ENCODE measurements at places on chromosomes 7 and 10. TPM values are rescaled to one million over a fixed set of nuclear protein-coding genes. Genes with fewer than 3 reads are reported as not detected.

Gene MYO3A
- not detected for total RNA-seq

DNA sequence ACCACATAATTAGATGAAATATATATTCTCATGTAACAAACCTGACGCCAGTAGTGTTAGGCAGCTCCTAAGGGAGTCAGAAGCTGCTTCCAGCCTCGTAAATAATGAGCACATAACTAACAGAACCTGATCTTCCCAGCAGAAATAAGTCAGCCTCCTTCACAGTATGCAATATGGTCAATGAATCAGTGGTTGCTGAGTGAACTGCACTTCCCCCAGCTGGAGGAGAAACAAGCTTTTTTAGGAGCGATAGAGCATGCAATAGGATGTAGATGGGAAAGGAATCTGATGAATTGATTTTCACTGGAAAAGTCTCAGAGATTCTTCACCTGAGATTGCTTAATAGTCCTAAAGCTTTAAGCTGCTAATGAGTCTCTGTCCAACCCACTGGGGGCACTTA lies 337.2 kb upstream of the LRGUK start:
- no peak overlapping the region for H3K27ac ChIP-seq
- no peaks in the 10 kb centered on the region for H3K27me3 ChIP-seq

GRCh38 chr10:68007356-68007755 lies 67.7 kb downstream of the HERC4 start:
- no peaks in the 10 kb centered on the region for H3K27me3 ChIP-seq
- no peak for DNase-seq
- no peaks in the 10 kb centered on the region for H3K4me1 ChIP-seq
- H3K4me3 ChIP-seq = no peak overlapping the region

GRCh38 chr10:93417921-93418320 lies 64.2 kb downstream of the MYOF start:
- peaks cover 24% of the 10 kb centered on the region for H3K4me1 ChIP-seq
- H3K4me3 ChIP-seq = no peak overlapping the region
- no peak overlapping the region for H3K27ac ChIP-seq
- peaks cover 9% of the 10 kb centered on the region for H3K36me3 ChIP-seq

DNA sequence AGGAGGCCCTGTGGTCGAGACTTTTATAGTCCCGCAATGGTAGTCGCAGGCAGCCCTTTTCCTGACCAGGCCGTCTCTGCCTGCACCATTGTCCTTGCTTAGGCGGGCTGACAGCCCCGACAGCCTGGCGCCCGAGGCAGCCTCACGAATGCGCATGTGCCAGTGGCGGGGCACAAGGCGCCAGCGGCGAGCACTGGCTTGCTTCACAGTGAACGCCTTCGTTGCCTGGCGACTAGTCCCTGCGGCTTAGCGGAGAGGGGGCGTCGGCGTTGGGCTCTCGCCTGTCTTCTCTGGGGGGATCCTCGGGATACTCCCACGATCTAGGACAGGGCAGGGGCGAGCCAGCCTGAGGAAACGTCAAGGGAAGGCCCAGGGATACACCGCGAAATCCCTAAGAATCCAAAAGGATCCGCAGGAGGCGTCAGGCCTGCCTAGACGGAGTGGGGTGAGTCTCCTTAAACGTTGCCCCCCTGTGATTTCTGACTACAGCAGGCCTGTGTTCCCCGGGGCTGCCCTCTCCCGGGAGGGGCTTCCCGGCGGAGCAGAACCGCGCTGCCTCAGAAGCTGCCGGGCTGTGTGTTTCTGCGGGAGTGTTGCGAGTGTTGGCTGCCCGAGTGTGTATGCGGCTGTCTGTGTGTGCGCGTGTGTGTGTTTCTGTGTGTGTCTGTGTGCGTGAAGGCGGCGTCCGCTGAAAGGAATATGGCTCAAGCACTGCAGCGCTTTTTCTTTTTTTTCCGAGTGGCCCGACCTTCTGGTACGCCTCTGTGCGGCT lies 20.5 kb upstream of the ZNF273 start:
- peak; percentile 36 for DNase-seq
- no peak overlapping the region for H3K27ac ChIP-seq

GRCh38 chr10:75121322-75121721 lies 9.9 kb downstream of the SAMD8 start:
- H3K27me3 ChIP-seq = no peaks in the 10 kb centered on the region
- DNase-seq = no peak
- no peak overlapping the region for H3K27ac ChIP-seq
- H3K36me3 ChIP-seq = peaks cover 7% of the 10 kb centered on the region
- H3K4me3 ChIP-seq = no peak overlapping the region

GRCh38 chr10:68553138-68553537 lies 7.0 kb upstream of the TET1 start:
- H3K27ac ChIP-seq = no peak overlapping the region
- H3K36me3 ChIP-seq = no peaks in the 10 kb centered on the region
- DNase-seq = no peak
- H3K4me1 ChIP-seq = no peaks in the 10 kb centered on the region

Measured in activated CD4-positive, alpha-beta memory T cell treated with anti-CD3 and anti-CD28 coated beads for 36 hours (primary cell).